ENCODE measurements at places on chromosomes 12 and 14.

DNA sequence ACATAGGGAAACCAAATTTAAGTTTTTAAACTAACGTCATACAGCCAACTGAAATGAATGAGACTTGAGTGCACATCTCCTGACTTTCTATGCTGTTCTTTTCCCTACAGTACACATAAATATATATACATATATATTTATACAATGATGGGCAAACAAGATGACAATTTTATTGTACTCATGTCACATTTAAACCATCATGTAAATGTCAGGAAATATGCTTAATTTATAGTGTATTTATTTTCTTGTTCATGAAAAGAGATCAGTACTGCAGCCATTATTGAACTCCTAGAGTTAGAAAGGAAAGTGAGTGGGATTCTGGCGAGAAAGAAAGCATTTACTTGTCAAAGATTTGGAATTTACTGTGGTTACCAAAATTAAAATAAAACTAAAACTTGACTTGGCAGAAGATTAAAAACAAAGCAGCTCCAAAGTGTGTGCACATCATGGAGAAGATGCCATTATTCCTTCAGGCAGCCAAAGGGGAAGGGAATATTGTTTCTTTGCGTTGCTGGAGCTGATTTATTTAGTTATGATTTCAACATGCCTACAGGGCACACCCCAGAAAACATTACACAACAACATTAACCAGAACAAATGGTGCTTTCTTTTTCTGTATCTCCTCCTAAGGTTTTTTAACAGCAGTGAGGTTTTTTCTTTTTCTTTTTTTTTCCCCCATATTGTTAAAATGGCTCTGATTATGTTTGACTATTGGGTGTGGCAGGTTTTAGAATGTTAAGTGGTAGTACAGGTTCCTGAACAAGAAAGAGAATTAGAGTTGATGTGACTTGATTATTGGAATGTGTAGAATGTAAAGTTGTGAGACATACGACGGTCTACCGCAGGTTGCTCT, 144.6 kb downstream of the RAD51B start:
- DNase-seq = peak; percentile 26

GRCh38 chr12:53564278-53564677, 57.0 kb upstream of the NPFF start:
- no peak for DNase-seq

GRCh38 chr12:132583411-132583710, 27.0 kb downstream of the LRCOL1 start:
- DNase-seq = no peak

GRCh38 chr12:120892265-120892664, 11.9 kb downstream of the SPPL3 start:
- DNase-seq = no peak

- no peak for DNase-seq
These were observed 43.6 kb downstream of the RAD51B start for GRCh38 chr14:67863223-67863622.

- no peak for DNase-seq
These were observed 3.8 kb upstream of the GZMH start for GRCh38 chr14:24613241-24613640.

DNA sequence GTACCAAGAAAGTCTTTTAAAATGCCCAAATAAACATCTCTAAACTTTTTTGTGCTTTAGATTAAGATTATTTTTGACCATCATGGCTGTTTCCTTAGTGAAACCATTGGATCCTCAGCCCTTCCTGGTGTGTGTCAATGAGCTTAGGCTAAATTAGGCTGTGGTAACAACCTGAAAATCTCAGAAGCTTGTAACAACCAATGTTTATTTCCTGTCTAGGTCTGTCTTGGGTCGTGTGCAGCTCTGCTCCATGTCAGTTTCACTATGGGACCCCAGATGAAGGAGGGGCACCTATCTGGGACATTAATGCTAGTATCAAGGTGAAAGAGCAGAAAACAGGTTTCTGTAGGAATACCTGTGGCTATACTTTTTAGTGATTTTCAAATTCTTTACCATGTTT, 49.9 kb downstream of the KCNMB4 start:
- no peak for DNase-seq

- no peak for DNase-seq
These were observed 95.9 kb downstream of the SETD3 start for GRCh38 chr14:99384450-99385417.

DNA sequence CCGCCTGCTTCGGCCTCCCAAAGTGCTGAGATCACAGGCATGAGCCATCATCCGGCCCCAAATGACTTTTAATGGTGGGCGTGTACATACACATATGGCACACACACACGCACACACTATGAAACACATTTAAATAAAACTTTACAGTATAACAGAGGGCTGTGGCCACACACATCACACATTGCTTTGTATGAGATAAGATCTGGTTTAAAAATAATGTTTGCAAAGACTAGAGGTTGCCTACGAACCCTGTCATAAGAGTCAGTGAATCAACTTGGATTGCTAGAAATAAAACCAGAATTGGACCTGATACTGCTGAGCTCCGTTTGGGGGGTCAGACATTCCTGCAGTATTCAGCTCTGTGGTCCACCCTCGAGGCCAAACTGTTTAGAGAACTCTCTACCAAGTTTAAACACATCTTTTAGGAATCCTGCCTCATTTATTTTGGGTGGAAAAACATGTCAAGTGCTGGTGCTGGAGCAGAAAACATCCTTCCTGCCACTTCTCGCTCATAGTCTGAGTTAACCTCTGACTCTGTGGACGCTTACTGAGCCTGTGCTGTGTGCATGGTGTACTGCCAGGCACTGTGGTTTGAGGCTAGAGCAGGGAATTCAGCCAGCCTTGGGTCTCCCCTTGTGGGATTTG, 47.8 kb upstream of the EML1 start:
- peak; percentile 69 for DNase-seq

GRCh38 chr14:93747560-93747959, 40.7 kb downstream of the PRIMA1 start:
- DNase-seq = no peak

Data from H4 (cell line).